Stimulated activated CD8-positive, alpha-beta memory T cell treated with anti-CD3 and anti-CD28 coated beads, Interleukin-4, amount 100 ng/mL, for 1 hour (primary cell): ENCODE measurements at places on chromosomes 1 and 21.

- no peak for DNase-seq
Observed at GRCh38 chr1:91856996-91857395, 29.0 kb downstream of the TGFBR3 start.

GRCh38 chr1:42953182-42954180, 5.2 kb downstream of the SLC2A1 start:
- DNase-seq: no peak

GRCh38 chr1:32350785-32351398, 11.4 kb downstream of the FAM229A start:
- DNase-seq: peak; percentile 62

DNA sequence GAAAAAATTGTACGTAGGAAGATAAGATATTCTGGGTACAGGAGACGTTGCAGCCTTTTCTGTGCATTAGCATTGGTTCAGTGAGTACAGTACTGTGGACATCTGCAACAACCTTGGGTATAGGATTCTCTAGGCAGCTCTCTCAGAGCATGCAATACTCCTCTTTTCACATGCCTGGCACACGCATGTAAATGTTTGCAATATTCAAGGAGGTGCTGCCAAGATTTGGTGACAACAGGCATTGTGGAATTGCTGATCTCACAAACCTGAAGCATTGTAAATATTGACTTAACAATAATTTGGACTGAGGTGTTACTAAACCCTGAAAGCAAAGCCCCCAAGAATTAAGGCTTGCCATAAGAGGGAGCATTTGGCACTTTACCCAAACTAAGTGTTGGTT, 126.8 kb downstream of the GRIK1 start:
- DNase-seq: no peak

GRCh38 chr1:206479183-206480125, 9.2 kb downstream of the IKBKE start:
- peak; percentile 46 for DNase-seq

- no peak for DNase-seq
Observed at GRCh38 chr1:231976231-231976630, 349.6 kb downstream of the DISC1 start.

- DNase-seq: no peak
Observed at GRCh38 chr1:27135541-27136235, 19.2 kb downstream of the SLC9A1 start.

GRCh38 chr1:223474804-223475203, 81.6 kb downstream of the CCDC185 start:
- no peak for DNase-seq

- DNase-seq: no peak
Observed at GRCh38 chr1:39808784-39809517, 20.3 kb upstream of the BMP8B start.

DNA sequence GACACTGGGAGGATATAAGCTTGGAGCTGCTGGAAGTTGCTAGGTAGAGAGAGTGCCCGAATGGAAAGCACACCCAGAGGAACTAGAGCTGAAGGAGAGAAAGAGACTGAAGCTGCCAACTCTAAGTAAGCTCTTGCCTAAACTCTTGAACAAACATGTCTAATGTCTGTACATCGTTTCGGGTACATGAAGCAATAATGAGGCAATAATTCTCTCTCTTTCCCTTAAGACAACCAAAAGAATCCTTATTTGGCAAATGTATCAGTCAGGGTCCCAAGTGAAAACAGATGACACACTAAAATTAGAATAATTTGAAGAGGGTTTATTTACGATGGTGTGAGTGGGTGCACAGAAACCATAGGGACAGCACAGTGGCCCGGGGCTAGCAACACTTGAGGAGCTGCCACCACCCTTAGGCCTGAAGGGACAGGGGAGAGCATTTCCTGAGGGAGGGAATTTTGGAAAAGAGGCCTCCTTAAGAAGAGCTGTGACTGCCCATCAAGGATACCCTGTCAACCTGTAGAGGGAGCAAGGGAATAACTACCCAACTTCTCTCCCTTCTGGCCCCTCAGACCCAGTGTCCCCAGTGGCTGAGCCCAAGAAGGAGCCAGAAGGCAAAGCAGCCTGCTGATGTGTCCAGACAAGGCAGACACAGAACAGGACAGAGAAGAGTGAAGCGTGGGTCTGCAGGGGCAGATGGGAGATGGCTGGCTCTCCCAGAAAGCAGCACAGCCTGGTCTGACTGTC, 36.1 kb upstream of the KHDRBS1 start:
- no peak for DNase-seq

- no peak for DNase-seq
Observed at GRCh38 chr1:192477630-192478029, 97.9 kb upstream of the RGS1 start.

GRCh38 chr21:24339406-24339805, 1267.9 kb downstream of the MRPL39 start:
- no peak for DNase-seq

- DNase-seq: no peak
Observed at GRCh38 chr1:89518221-89518631, 6.4 kb upstream of the LRRC8B start.

DNA sequence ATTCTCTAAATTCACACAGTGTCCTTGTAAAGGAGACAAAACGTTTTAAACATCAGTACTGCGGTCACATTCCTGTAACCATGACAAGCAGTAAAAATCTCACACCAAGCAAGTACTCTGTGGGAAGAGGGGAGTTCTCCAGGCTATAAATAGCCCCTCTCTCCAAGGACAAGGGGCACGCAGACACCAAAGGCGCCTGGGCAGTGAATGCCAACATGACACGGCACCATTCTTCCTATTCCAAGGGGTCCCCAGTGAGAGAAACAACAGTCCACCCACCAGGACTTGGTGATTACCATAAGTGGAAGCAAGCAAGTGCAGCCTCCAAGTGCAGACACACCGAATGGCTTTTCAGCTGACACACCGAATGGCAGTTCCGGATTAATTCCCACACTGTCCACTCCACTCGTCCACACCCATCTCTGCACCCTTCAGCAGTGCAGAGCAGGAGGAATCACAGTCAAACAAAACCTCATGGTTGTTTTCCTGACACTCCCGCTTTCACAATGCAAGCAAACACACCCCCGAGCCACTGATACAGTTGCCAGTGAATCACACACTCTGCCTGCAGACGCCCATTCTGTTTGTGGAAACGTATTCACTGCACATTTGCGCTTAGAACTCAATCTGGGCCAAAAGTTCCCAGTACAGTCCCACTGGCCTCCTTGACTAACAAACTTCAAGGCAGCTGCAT, 1.8 kb downstream of the PTTG1IP start:
- DNase-seq: no peak

DNA sequence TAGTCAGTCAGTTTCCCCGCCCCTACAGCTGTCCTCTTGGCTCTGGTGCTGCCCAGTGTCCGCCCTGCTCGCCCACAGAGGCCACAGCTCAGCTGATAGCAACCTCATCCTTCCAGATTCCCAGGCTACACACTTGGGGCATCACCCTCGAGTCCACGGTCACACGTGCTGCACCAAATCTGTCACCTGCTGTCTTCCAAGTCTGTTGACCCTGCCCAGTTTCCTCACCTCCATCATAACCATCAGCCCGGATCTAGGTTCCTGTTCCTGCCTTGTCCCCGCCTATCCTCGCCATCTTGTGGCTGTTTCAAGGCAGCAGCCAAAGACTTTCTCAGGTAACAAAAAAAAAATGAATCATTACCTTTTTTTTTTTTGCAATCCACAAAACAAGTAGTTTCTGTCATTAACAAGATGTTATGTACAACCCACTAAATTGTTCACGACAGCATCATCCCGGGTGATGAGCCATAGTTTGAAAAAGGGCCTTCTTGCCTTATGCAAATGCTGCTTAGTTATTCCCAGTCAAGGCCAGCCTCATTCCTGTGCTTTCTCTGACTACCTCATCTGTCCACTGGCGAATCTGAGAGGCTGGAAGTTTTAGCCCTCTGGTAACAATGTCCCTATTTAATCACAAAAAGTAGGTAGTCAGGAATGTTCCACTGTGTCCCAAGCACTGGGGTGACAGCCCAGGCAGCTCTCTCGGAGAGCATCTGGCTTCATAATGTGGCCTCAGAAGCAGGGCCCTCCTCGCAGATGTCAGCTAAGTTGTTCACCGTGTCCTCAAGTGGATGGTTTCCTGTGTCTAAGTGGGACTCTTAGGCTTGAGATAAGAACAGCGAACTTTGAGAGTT, 4.9 kb upstream of the MIIP start:
- DNase-seq: no peak

- DNase-seq: peak; percentile 47
Observed at GRCh38 chr1:182601416-182601786, 2.8 kb downstream of the RGS16 start.

DNA sequence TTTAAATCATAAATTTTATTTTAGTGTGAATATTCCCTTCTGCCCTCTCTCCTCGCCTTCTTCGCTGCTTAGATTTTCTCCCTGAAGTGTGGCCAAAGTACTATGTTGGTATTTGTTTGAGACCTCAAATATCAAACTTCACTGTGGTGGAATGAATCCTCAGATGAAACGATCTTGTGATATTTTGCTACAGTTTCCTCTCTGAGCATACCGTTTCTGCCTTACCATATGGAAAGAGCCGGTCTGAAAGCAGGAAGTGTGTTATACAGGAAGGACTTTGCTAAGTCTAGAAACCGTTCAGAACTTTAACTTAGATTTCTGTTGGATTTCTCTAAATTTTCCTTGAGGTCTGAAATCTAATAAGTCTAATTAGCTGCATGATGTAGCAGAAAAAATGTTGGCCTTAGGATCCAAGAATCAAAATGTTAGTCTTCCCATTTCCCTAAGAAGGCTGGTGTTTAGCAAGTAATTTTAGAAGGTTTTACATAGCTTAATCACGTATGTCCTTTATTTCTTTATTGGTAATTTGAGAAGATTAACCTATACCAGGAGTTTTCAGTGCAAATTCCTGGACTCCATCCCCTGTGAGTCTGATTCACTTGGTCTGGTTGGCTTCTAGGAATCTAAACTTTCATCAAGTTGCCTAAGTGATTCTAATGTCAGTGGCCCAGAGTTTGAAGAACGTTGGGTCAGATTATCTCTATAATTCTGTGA, 30.7 kb downstream of the SDCCAG8 start:
- no peak for DNase-seq

DNA sequence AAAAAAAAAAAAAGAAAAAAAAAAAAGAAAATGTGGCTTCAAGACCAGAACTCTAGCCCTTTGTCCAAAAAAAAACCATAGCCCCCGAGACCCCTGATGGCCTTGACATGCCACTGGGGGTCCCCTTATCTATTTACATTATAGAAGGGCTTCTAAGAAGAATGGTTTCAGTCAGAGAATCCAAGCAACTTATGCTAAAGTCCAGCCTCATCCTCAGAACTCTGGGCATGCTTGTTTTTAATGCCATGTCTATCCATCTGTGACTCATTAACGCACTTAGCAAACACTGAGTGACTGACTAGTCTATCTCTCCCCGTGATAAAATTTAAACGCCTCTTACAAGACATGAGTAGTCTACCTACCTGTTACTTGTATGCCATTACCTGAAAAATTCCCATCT, 29.3 kb downstream of the ERG start:
- no peak for DNase-seq

- DNase-seq: no peak
Observed at GRCh38 chr1:182198006-182198605, 136.6 kb upstream of the ZNF648 start.

DNA sequence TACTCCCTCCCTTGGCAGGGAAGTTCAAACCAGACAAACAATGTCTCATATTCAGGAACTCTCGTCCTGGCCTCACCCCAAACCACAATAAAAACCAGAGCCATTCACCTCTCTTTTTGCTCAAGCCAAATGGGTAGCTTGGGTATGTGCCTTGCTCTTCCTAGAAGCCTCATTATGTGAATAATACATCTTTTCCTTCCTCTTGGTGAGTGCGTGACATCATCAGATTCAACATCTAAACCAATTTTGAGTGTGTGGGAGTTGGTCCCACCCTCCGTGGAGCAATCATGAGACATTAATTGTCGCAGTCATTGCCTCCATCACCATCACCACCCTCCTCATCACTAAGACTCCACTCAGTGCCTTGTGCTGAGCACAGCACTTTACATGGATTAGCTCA, 482.9 kb downstream of the PTPRU start:
- DNase-seq: no peak

DNA sequence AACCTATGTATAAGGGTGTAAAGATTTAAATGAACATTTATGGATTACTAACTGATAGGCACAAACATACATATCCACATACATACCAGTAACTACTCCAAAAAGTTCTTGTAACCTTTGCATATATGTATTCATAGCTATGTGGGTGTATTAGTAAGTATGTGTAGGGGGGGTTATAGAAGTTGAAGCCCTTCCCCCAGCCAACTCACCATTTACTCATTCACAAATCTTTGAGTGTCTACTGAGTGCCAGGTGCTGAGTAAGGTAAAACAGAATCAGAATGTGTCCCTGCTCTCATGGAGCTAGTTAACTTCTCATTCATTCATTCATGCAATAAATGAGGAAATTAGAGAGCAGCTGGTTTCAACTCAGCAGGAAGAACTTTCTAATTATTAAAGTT, 1.3 kb downstream of the C1orf146 start:
- no peak for DNase-seq

- DNase-seq: no peak
Observed at GRCh38 chr1:6095511-6096242, 50.0 kb downstream of the KCNAB2 start.

DNA sequence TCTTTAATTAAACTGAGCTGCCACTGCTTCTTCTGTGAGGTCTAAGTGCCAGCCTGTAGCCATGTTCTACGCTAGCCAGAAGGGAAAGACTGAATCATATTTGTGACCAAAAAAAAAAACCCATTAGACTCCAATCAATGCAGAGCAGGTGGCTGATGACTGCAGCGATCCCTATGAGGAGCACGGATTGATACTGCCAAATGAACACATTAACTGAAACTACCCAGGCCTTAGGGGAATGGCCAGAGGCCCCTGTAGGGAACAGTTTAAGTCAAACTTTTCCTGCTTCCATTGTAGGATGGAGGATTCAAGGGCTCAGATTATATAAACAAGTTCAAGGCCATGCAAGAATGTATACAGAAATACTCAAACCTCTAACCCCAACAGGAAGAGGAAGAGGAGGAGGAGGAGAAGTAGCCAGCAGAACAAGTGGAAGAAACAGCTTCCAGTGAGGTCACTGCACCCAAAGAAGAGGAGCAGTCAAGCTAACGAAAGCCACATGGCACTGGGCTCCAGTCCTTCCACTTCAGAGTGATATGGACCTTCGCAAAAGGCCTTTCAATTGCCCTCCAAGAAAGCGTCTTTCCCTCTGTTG, 328.3 kb downstream of the SMYD3 start:
- no peak for DNase-seq

DNA sequence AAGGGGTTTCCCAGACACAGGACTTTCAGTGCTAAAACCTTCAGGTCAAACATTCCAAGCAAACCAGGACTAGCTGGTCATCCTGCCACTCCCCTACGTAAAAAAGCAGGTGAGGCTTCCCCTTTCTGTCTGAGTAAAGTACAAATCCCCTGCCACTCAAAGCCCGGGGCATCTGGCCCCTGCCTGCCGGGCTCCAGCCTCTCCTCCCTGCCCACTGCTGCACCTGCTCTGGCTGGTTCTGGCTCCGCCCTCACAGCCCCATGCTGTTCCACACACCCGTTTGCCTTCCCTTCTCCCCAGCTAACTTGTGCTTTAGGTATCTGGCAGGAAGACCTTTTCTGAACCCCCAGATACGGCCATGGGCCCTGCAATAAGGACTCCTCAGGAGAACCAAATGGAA, 23.3 kb upstream of the S100A7 start:
- DNase-seq: no peak
